ENCODE measurements at places on chromosomes 2 and 18.

DNA sequence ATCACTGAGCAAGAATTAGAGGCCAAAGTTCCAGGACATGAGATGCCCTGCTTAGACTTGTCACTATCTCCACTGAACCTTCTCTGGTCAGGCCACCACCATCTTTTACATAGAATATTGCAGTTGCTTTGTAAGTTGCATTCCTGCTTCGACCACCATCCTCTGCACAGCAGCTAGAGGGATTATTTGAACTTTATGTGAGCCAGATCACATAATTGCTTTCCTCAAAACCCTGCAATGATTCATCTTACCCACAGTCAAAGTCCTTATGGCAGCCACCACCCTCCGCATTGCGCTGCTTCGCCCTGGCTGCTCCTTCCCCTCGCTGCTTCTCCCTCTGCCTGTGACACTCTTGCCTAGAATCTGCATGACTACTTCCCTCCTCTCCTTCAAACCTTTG lies 111.3 kb downstream of the EML6 start:
- DNase-seq = no peak

DNA sequence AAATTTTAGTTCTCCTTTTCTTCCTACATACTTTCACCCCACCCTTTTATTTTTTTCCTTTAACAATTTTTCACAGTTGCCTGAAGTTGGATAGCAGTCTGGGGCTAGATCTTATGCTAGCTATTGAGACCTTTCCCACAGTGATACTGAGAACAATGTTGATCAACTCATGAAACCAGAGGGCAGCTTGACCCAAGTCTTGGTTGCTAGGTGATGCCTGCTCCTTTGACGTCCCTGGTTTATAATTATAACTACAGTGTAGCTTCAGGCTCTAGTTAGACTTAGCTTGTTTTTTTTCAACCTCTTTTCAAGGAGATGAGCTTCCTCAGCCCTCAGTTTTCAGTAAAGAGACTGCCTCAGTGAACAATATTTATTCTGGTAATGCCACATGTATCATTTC lies 648.5 kb downstream of the IRS1 start:
- DNase-seq = no peak

GRCh38 chr2:109208951-109209335 lies 79.9 kb downstream of the SH3RF3 start:
- DNase-seq = no peak

GRCh38 chr2:223944166-223944702 lies 901 bp downstream of the WDFY1 start:
- peak; percentile 12 for DNase-seq

GRCh38 chr18:46497129-46497528 lies 159.9 kb downstream of the LOXHD1 start:
- no peak for DNase-seq

GRCh38 chr2:158997037-158997790 lies 28.8 kb downstream of the TANC1 start:
- no peak for DNase-seq

DNA sequence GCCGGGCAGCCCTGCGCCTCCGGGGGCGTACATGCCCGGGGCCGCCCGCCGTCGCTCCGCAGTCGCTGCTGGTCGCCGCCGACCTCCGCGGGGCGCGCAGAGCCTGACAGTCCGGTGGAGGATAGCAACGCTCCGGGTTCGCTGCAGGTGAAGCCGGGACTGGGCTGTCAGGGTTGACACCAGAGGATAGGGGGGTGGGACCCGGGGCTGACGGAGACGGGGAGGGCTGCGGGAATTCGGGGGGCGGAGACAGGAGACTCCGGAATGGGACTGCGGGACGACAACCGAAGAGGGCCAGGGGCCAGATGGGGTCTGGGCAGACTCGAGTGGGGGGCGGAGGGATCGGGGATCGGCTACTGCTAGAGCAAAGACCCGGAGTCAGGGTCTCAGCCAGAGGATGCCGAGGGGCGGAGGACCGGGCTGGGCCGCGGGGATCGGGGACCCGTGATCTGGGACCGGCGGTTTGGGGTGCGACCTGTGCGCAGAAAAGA lies 403 bp downstream of the TMEM127 start:
- peak; percentile 41 for DNase-seq

DNA sequence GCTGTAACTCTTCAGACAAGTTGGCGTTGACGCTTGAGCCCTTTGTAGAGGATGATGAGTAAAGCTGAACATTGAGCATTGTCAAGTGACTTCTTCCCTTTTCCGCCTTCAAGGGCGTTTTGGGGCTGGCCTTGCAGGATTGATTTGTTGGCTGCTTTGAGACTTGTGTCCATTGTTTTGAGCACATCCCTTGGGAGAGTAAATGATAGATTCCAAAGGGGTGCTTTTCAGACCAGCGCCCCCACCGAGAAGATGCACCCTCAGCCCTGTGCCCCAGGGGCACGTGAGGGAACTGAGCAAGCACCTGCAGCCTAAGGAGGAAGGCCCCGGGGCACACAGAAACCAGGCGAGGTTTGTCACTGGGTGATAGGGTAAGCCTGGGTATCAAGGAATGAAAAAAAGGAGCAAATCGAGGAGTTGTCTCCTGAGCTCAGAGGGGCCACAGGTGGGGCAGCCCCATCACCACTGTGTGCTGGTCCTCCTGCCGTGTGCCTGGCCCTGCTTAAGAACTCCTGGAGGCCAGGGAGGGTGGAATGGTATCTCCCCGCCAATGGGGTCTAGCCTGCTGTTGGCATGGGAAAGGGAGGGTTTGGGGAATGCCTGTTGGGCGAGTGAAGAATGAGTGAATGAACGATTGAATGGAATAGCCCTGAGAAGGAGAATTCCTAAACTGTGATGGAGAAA lies 64.0 kb downstream of the RAB31 start:
- DNase-seq = no peak

DNA sequence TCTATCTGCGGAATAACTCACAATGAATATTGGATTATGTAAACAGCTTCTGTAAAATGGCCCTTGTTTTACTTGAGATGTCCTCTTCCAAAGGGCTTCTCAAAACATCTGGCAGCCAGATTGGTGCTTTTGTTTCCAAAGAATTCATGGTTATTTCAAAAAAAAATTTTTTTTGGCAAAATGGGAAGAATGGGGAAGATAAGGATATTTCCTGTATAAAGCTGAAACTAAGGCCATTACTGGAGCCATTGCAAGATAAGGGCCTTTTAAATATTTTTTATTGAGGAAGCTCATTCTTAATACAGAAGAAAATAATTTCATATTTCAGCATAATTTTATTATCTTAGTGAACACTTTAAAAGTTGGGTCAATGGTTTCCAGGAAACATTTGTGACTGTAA lies 259.1 kb downstream of the GALNT13 start:
- DNase-seq = no peak

GRCh38 chr2:84846741-84847142 lies 34.1 kb downstream of the TRABD2A start:
- DNase-seq = no peak

GRCh38 chr18:6333981-6334380 lies 80.7 kb downstream of the L3MBTL4 start:
- DNase-seq = no peak

DNA sequence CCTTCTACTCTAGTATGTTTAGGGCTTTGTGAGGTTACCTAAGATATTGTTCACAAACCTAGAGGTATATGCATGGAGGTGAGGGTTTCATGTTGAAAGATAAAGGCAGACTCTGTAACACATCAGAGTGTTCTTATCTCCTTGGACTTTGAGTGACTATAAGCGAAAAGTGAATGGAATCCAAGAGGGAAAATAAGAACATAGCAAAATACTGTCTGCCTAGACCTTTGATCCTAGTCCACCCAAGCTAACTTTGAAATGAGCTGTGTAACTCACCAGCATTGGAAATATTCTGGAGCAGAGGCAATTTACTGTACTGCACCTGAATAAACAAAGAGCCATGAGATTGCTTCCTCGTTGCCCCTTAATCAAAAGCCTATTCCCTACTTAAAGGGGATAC lies 28.2 kb upstream of the GALNT1 start:
- DNase-seq = no peak

- no peak for DNase-seq
Observed at GRCh38 chr18:37242091-37242490, 323.5 kb downstream of the CELF4 start.

- no peak for DNase-seq
Observed at GRCh38 chr18:24475926-24476589, 15.6 kb downstream of the HRH4 start.

DNA sequence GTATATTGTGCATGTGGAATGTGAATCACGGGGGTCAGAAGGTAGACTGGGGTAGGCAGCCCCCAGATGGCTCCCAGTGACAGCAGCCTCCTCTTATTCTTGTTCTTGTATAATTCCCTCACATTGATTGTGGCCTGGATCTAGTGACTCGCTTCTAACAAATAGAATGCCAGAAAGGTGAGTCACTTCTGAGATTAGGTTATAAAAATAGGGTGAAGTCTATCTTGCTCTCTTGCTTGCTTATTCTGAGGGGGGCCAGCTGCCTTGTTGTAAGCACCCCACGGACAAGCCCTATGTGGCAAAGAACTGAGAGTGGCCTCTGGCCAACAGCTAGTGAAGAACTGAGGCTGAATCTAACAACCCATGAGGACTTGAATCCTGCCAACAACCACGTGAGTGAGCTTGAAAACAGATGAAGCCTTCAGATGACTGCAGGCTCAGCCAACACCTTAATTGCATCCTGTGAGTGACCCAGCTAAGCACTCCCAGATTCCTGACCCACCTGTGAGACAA lies 15.6 kb upstream of the RMND5A start:
- no peak for DNase-seq

GRCh38 chr2:217797661-217798069 lies 205.1 kb downstream of the TNS1 start:
- no peak for DNase-seq

- DNase-seq = no peak
Observed at GRCh38 chr2:54676656-54677055, 46.8 kb upstream of the EML6 start.

DNA sequence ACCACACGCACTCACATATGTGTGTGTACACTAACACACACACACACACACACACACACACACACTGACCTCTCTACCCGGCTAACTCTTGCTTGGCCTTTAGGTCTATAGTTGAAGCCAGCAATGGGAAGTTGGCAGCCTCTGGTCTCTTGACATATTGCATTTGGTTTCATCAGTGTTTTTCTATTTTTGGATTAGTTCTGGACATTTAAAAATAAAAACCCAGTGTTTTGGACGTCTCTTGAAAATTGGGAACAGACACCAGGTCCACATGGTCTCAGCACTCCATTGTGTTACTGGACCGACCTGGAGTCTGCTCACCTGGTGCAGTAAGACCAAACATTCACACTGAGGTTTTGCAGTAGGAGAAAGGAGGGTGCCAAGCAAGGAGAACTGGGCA lies 50.4 kb upstream of the AFF3 start:
- DNase-seq = no peak

DNA sequence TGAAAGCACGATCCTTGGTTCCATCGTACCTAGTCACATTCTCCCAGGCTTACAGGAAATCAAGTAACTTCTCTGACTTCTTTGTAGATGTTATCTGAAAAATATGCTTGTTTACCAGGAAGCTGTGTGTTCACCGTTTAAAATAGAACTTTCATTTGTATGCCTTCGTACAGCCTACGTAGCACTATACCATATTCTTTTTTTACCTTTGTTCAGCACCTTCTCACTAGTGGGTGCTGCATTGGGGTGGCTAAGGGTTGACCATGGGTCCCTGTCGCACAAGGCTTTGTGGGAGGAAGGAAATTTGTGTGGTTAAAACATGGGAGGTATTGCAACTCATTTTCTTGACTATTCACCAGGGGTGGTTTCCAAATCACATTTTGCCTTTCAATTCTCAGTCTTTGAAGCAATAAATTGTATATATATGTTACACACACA lies 16.6 kb downstream of the MALT1 start:
- DNase-seq = peak; percentile 70

DNA sequence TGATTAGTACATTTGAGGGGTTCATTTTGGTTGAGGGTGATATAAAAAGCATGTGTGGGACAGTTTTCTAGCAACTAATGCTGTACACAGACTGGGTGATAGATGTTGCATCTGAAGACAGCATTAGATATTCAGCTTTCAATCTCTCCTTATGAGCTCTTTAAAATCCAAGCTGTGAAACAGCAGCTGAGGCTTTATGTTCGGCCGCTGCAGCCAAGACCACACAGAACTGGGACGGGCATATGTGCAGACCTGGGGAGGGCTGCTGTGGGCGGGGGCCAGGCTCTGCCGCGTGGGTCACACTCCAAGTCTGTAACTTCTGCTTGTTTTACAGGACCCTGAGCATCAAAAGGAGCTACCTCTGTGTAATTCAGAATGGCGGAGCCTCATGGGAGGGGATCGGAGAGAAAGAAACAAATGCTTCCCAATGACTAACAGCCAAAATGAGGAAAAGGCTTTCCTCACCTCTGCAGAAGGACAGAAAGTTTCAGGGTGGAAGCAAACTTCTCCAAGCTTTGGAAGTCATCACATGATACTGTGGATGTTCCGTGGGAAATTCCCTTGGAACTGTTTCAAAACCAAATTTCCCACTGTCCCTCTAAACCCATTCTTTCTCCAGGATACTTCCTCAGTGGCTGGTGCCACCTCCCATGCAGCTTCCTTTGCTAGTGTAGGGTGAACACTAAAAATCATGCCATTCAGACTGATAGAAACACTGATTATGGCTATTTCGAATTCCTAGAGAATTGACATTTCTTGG lies 711.9 kb upstream of the ID2 start:
- no peak for DNase-seq

DNA sequence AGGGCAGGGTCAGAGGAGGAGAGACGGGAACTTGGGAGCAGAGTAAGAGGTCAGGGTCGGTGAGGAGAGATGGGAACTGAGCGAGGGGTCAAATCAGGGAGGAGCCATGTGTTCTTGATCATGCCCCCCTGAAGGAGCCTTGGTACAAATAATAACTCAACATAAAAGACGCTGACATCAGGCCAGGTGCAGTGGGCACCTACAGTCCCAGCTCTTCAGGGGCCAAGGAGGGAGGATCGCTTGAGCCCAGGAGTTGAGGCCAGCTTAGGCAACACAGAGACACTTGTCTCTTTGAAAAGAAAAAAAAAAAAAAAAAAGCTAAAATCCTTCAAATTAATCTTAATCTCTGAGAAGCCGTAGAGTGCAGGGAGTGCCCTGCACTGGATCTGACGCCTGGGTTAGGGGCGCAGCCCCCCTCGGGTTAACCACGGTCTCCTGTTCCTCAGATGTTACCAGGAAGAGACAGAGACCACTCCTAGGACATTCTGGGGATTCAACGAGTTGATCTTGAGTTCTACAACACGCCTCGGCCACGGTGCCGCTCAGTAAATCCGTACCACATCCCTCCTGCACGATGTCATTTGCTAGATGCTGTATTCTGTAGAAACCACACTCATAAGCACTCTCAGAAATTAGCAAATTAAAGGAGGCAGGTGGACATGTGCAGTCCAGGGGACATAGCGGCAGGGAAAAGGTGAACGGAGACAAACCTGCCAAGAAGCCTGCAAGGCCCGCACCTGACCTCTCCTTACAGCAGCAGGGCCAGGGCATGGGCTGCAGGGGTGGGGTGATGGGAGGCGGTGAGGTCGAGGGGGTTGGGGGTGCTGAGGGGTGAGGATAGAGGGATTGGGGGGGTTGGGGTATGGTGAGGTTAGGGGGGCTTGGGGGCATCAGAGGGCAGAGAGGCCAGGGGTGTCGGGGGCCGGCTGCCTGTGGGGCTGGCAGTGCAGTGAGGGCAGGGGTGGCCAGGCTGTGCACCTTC lies 29.2 kb downstream of the SLC66A2 start:
- no peak for DNase-seq

- DNase-seq = no peak
Observed at GRCh38 chr2:61179701-61180639, 18.0 kb downstream of the C2orf74 start.
